ENCODE measurements at places on chromosomes 1 and 21. TPM values are rescaled to one million over a fixed set of nuclear protein-coding genes. Genes with fewer than 3 reads are reported as not detected.

- DNase-seq = no peak
These were observed 4.7 kb upstream of the ZNF496 start for GRCh38 chr1:247336390-247336789.

- DNase-seq = no peak
These were observed 1537.4 kb downstream of the NCAM2 start for GRCh38 chr21:22535630-22536029.

- no peak for DNase-seq
These were observed 14.0 kb downstream of the RSPO1 start for GRCh38 chr1:37620707-37621106.

GRCh38 chr1:225451840-225452515 is 24.1 kb upstream of the LBR start:
- DNase-seq = no peak

Gene ARV1
- 13.4 TPM for total RNA-seq

- no peak for DNase-seq
These were observed 108.2 kb downstream of the NBPF12 start for GRCh38 chr1:147046189-147046862.

Gene OR6N1
- total RNA-seq = not detected

Gene FAM131C
- not detected for total RNA-seq

Gene CD1B
- 0.19 TPM for total RNA-seq

- DNase-seq = no peak
These were observed 14.4 kb downstream of the ADAMTS5 start for GRCh38 chr21:26952374-26953066.

Gene HES2
- total RNA-seq = not detected

Gene SUSD4
- total RNA-seq = 1.1 TPM

GRCh38 chr1:247054992-247055415 is 23.6 kb downstream of the ZNF670 start:
- no peak for DNase-seq

Gene DNMT3L
- total RNA-seq = not detected

DNA sequence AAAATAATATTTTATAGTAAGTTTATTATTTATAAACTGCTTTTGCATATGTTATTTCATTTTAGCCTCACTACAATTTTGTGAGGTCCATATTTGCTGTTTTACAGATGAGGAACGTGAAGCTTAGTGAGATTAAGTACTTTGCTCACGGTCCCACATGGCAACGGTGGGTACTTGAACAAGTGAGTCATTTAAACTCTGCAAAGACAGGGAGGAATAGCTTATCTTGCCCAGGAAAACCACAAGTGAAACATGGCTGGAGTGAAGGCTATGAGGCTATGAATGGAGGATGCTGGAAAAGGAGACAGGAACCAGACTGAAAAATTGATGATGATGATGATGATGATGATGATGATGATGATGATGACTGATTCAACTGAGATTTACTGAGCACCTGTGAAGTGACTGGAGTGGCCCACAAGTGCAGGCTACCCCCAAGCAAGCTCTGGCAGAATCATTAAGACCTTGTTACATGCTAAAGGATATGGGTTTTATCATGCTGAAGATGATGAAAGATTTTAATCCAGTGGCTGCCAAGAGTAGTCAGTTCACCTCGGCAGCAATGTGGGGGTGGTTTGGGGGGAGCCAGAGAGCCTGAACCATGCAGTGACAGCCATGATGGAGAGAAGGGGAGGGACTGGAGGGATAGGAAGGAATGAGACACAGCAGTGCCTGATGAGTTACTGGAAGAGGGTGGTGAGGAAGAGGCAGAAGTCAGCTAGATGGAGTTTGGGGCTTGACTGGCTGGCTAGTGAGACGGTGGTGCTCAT is 1.4 kb upstream of the ABCA4 start:
- no peak for DNase-seq

DNA sequence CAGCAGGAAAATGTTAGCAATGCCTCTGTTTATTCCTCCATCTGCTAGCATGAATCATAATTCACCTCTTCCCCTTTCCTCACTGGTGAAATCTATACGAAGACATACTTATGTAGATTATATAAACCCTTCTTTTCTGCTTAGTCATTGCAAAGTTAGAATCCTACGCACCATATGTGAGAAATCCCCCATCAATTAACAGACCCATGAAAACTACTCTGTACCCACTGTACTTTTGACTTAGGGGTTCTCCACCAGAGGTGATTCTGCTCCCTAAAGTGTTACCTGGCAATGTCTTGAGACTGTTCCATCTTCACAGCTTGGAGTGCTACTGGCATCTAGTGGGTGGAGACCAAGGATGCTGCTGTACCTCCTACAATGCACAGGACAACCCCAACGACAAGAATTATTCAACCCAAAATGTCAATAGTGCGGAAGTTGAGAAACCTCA is 49.6 kb upstream of the KCTD3 start:
- DNase-seq = no peak

Gene LCE1D
- total RNA-seq = not detected

DNA sequence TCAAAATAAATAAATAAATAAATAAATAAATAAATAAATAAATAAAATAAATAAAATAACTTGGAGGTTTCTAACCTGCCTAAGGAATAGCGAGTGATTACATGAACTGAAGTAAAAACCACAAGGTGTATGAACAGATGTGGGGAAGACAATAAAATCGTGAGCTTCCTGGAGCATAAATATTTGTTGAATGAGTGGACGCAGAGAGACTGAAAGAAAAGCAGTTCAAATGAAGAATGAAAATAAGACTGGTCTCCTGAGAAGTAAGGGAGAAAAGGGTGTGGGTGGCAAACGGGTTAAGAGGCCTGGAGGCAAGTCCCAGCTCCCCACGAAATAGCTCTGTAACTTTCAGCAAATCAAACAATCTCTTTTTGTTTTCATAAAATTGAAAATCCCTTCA is 33.6 kb downstream of the CHML start:
- DNase-seq = no peak

DNA sequence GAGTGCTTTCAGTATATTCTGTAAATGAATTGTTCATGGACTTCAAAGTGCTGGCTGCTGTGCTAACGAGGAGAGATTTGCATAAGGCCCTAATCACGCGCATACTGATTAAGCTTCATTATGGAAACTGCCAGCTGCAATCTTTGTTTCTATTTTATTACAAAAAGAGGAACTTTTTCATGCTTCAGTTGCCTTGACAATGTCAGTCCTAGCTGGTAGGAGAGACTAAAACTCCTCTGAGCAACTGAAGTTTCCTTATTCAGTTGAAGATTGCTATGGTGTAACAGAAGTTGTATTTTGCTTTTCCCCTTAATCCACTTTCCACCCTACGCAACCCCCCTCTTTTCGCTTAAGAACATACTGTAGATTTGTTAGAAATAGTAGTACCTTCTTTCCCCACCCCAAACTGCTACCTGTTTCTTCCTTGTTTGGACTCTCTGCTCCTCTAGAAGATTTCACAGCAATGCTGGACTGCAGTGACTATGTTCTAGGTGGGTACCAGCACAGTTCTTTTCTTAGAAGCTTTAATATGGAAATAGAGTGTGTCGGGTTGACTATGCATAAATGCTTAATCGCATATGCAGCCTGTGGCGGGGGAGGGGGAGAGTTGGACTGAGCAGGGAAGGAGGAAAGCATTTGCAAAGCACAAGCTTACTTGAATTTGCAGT is 108.3 kb downstream of the POU2F1 start:
- DNase-seq = peak; percentile 41

DNA sequence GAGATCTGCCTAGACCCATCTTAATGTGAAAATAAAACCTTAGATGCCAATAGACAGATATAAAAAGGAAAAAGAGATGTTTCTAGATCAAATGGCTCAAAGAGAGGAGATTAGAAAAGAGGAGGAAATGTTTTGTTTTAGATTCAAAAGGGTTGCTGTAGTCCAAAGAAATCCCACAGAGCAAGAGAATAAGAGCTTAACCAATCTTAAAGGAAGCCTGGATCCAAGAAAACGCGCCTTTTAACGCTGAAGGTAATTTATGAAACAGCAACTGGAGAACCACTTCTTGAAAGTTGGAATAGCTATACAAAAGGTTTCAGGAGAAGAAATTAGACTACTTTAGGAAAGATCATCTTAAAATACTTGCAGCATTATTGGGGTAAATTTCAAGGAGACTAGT is 298.8 kb downstream of the BRINP2 start:
- DNase-seq = no peak

- no peak for DNase-seq
These were observed 633.8 kb downstream of the NCAM2 start for GRCh38 chr21:21631961-21632360.

Gene PBXIP1
- 42.8 TPM for total RNA-seq

Gene RGL1
- total RNA-seq = 12.3 TPM

DNA sequence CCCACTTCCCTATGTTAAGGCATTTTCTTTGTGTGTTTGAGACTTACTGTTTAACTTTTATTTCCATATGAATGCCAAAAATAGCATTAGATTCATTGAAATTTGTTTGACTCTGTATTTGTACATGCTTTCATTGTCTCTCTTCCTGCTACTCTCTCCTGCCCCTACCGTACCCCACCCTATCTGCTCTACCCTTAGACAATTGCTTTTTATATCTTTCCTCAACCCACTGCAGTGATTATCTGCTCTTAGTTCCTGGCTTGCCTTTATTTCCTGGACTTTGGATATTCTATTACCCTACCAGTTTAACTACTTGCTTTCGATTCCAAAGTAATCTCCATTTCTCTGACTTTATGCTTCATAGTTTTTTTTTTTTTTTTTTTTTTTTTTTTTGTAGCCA is 10.5 kb downstream of the RAVER2 start:
- DNase-seq = no peak

- DNase-seq = no peak
These were observed 28.5 kb downstream of the TUFT1 start for GRCh38 chr1:151568626-151569088.

DNA sequence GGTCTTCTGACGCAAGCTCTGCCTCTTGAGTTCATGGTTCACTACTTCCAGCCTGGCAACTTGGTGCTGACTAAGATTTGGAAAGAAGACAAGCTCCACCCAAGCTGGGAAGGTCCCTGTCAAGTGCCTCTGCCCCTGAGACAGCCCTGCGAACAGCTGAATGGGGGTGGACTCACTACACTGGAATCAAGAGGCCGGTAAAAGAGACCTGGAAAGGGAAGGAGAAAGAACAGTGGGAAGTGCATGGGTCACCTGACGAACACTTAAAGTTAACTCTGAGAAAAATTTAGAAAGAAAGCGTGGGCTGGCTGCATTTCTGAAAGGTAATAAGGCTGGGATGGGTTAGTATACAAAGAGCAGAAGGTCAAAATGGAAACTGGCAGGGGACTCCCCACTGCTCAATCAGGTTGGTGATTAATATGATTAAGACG is 26.1 kb upstream of the ZNF496 start:
- DNase-seq = no peak

Gene INSRR
- not detected for total RNA-seq

DNA sequence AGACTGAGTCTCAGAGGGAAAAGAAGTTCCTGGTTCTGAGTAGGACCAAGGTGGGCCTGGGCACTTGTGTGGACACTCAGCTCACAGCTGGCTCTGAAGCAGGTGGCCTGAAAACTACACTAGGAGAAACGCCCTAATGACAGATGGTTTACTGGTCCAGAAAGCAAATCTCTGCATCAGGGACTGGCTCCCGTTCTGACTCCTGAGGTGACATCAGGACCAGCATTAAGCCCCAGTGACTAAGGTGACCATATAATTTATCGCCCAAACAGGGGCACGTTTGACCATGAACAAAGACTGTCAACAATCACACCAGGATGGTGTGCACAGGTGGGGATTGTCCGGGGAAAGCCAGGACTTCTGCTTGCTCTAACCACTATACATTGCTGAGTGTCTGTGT is 12.2 kb upstream of the CD34 start:
- no peak for DNase-seq

GRCh38 chr21:42056996-42057689 is 14.0 kb upstream of the UMODL1 start:
- no peak for DNase-seq

Gene LEFTY2
- 0.09 TPM for total RNA-seq

Gene IPP
- total RNA-seq = 6.7 TPM

GRCh38 chr1:79929356-79929755 is 922.8 kb upstream of the ADGRL4 start:
- no peak for DNase-seq

DNA sequence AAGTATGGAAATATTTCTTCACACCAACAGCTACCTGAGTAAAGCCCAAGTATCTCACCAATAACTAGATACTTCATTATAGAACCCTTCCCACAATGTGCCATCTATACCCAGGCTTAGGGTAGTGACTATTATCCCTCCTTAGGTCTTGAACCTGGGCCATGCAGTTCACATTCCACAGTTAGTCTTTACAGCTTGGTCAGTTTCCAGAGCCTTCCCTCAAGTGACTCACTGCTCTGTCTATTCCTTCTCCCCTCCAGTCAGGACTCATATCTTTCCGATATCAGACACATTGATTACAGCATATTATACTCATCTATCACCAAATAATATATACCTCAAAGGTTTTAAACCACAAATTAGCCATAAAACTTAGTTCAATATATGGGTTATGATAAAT is 23.6 kb downstream of the VAMP4 start:
- DNase-seq = no peak

DNA sequence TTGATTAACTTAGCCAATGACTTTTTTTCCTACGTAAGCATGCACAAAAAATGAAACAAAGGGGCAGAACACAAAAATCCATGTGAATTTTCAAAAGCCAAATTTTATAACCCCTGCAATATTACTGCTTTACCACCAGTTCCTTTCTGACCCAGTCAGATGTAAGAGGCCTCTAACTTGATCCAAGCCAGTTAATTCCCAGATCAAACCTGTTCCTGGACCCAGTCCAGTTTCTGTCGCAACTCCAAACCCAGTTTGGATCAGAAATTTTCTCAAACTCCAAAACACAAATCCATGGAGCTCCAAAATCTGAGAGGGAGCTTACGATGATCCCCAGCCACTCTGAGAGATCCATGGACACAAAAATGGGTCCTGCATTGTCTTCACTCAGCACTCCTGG is 7.8 kb upstream of the ZYG11A start:
- no peak for DNase-seq

Gene ANGPTL3
- total RNA-seq = 162 TPM

GRCh38 chr21:28737674-28738419 is 254.8 kb downstream of the LTN1 start:
- DNase-seq = no peak

GRCh38 chr1:58824753-58825389 is 41.0 kb upstream of the JUN start:
- DNase-seq = no peak

Gene CD1E
- 0.56 TPM for total RNA-seq

DNA sequence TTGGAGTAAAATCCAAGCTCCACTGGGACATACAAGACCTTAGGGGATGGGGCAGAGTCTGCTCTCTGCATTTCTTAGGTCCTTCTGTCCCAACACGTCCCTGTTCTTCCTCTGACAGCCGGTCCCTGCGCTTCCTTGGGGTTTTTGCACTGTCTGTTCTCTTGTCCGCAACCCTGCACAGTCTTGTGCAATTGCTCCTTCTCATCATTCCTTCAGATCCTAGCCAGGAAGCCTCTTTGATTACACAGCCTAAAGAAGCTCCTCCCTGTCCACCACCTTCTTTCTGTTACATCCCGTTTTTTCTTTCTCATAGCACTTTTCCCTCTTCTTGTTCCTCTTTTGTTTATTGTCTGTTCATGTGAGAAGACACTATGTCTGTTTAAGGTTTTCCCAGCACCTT is 19.9 kb downstream of the ACOT11 start:
- no peak for DNase-seq

Measured in liver (tissue), 10 donors.